T1000 (cell line): ENCODE measurements at places on chromosomes 12 and 14.

- DNase-seq = no peak
Observed at GRCh38 chr14:104389326-104390220, 190.0 kb upstream of the C14orf180 start.

DNA sequence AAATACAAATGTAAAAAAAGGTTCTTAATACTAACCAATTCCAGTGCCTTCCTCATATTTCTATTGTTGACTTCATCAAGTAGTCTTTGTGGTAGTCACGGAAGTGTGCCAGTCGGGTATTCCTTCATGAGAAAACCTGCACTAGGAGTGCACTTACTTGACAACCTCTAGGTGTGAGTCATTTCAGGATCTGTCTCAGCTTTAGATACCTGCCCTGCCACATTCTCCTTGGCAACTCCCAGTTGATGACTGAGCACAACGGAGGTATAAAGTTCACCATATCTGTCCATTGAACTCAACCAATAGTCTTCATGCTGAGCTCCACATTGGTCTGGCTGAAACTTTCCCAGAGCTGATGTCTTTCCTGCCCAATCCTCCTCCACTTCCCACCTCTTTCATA, 215.7 kb downstream of the SYT10 start:
- DNase-seq = no peak

GRCh38 chr12:113251404-113252070, 30.3 kb downstream of the TPCN1 start:
- no peak for DNase-seq

DNA sequence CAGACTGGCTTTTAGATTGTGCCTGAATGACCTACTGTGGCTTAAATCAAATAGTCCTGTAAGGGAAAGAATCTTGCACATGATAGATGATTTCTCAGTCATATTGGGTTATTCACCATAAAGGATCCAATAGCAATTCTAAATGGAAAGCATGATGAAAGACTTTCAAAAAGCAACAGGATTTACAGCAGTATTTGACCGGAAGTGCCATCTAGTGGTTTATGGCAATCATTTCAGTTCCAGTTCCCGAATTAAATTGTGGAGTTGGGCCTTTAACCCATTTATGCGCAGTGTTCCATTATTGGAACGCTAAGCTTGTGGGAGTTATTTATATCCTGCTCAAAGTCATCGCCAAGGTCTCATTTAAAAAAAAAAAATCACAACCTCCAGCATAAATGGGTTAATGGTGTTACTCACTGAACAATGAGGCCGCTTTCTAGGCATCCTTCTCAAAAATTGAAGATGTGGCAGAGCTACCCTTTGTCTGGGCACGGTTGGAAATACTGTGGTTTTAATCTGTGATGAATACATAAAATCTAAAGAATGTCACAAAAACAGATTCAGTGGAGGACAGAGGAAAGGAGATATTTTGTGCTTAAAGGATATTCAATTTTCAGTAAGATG, 60.8 kb upstream of the REP15 start:
- no peak for DNase-seq

- DNase-seq = no peak
Observed at GRCh38 chr12:102356690-102357089, 123.7 kb downstream of the IGF1 start.

- DNase-seq = peak; percentile 90
Observed at GRCh38 chr12:76763746-76764675, at the start of gene ZDHHC17. TSS of gene ZDHHC17 (plus strand) at chr12:76764115. CDS start at chr12:76764237, 122 bp downstream.

GRCh38 chr12:114136631-114137030, 170.5 kb upstream of the RBM19 start:
- DNase-seq = no peak

- no peak for DNase-seq
Observed at GRCh38 chr12:101671833-101672232, 25.6 kb upstream of the CHPT1 start.

DNA sequence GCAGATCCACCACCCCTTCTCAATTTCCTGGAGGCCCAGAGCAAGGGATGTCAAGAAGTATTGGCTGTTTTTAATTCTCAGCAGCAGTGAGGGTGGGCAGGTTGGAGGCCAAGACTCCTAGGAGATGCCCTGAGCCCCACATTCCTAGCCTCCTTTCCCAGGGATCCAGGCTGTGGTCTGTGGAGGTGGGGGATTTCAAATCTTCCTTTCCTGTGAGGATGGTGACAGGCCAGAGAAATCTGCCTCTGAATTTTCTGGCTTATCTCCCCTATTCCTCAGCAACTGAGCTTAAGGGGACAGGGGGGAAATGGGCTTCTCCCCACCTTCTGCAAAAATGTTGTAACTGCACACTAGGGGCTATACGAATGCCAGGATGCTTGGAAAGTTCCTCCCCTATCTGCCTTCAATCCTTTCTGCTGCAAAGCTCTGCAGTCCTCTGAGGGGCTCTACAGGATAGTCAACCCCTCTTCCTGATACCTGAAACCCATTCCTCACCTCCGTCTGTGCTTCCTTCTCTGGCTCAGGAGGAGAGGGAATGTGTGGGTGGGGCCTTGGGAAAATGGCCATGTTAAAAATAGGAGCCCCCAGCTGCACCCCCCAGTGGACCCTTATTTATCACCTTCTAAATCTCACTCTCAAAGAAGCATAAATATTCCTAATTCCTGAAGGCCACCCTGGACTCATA, 6.6 kb downstream of the GPR84 start:
- DNase-seq = no peak

DNA sequence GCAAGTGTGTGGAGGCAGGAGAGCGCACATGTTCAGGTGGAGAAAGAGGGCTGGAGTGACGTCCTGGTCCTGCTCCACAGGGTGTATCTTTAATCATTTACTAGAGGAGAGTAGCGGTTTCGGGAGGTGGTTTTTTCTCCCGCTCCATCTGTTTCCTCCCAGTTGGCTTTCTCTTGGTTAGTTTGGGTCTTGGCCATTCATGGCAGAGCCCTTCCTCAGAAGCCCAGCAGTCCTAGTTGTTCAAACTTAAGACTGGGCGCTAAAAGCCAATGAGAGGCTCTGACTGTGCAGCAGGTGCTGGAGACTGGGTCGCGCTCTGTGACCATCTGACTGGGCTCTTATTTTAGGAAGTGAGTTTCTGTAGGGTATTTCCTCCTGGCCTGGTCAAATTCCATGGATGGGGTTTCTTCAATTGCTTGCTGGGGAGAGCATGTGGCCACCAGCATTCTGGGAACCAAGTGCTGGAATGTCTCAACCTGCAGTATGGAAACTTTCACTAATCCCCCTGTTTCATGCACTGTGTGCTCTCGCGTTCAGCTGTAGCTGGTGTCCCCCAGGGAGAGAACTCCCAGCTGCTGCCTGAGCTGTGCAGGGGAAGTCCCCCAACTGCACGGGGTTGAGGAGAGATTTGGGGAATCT, 27.4 kb upstream of the TSPAN9 start:
- no peak for DNase-seq

DNA sequence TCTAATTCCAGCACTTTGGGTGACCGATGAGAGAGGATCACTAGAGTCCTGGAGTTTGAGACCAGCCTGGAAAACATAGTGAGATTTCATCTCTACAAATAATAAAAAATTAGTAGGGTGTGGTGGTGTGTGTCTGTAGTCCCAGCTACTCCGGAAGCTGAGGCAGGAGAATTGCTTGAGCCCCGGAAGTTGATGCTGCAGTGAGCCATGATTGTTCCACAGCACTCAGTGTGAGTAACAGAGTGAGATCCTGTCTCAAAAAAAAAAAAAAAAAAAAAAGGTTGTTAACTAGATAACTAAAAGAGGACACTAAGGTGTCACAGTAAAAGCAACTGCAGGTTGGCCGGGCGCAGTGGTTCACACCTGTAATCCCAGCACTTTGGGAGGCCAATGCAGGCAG, 121.3 kb upstream of the MAX start:
- no peak for DNase-seq

DNA sequence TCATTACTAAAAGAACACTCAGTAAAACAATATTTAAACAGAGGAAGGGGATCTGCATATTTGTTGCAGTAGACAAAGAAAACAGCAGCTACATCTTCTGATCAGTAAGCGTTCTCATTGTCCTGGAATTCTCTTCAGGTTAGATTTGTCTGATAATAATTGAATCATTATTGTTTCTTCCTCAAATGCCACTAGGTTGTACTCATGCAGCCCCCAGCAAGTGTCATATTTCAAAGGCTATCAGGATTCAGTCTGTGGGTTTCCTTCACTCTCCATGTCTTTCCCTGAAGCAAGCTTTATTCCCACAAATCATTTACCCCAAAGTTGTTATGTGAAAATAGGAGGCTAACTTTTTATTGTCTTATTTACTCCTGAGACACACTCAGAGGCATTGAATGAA, 14.7 kb downstream of the PIK3C2G start:
- peak; percentile 11 for DNase-seq

DNA sequence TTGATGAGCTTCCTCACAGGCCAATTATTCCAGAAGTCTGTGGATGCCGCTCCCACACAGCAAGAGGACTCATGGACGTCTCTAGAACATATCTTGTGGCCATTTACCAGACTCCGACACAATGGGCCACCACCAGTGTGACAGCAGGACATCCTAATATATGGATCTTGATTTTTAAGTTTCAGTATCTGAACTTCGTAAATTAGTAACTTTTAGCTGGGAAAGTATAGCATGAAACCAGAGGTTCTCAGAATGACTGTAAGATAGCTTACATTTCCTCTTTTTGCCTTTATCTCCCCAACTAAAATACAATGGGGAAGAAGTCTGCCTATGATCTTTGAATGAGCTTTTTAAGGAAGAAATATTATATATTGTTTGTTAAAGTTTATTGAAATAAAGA, 87.0 kb downstream of the DNAI7 start:
- no peak for DNase-seq

GRCh38 chr14:22122227-22122818, 448.7 kb upstream of the OR4E1 start:
- DNase-seq = no peak

DNA sequence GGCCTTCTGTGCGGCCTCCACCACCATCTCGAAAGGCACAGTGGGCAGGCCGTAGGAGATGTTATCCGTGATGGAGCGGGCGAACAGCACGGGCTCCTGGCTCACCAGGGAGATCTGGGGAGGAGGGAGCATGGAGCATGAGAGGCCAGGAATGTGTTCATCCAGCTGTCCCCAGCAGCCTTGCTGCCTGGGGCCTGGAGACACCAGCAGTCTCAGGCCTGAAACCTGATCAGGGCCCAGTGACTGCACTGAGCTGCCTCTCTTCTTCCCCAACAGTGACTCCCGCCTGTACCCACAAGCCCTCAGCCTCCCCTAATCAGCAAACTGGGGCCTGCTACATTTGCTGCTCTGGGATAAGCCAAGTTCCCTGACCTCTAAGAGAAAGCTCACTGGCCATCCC, 30.9 kb downstream of the ABCB9 start:
- DNase-seq = no peak

DNA sequence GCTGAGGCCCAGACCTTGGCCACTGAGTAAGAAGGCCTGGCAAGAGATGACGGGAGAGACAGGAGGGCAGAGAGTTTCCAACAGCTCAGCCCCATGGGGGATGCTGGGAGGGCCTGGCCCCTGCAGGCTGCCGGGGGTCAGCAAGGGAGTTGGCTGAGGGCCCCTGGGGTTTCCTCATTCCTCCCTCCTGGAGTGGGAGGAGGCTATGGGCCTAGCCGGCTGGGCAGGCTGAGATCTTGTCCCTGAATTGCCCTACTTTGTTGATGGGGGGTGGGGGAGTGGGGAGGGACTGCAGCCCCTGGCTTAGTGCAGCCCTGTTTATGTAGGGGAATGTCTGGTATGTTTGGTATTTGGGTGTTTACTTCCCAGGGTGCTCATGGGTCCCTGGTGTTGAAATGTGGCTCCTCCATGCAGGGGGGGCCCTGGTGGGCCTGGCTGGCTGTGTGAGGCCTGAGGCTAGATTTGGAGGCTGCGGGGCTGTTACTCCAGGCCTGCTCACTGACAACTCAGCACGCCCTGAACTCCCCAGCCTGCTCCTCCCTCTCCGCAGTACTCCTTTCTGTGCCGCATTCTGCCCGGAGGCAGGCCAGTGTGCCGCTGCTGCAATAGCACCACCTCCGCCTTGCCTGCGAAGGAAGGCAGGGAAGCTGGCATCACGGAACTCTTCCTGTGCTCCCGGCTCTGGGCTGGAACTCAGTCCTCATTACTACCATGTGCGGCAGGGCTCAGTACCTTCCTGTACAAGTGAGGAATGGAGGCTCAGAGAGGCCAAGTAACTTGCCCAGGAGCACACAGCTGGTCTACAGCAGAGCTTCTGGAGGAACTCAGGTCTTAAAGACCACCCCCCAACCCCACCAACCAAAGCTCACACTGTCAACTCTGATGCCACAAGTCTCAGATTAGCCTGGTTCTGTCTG, 25.3 kb downstream of the JDP2 start:
- peak; percentile 96 for DNase-seq

DNA sequence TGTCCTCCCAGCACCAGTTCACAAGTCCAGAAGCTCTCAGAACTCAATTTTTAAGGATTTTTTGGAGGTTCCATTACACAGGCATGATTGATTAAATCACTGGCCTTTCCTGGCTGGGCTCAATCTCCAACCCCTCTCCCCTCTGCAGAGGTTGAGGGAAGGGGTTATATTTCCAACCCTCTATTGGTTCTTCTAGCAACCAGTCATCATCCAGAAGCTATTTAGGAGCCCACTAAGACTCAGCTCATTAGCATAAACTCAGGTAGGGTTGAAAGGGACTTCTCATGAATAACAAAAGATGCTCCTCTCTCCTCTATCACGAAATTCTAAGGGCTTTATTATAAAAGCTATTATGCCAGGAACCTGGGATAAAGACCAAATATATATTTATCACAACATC, 41.5 kb downstream of the SPPL3 start:
- no peak for DNase-seq

DNA sequence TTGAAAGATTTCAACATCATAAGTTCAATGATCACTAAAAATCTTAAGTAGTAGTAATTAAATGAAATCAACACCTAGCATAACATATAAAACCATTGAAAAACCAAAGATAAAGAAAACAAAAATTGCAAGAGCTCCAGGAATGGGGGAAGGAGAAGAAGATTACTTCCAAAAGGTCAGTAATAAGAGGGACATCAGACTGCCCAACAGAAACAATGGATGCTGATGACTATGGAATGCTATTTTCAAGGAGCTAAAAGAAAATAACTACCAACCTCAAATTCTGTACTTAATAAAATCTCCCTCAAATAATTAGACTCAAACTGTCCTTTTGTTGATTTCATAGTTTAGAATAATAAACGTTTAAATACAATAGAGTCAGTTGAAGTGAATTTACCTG, 314.5 kb upstream of the LMO3 start:
- no peak for DNase-seq

GRCh38 chr12:122282061-122282460, 15.8 kb upstream of the VPS33A start:
- DNase-seq = peak; percentile 72

DNA sequence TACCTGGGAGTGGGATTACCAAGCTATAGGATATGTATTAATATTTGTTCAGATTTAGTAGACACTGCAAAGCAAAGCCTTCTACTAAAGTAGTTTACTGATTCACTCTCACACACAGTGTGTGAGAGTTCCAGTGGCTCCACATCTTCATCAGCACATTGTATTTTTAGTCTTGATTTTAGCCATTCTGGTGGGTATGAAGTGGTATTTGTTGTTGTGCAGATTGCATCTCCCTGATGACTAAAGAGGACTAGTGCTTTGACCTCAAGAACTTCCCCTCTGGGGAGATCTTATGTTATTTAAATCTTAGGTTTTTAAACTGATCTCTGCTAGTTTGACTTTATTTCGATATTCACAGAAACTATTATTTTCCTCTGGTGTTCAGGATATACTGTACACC, 479.7 kb upstream of the RGS6 start:
- no peak for DNase-seq

GRCh38 chr12:78316631-78317468, 486.2 kb downstream of the NAV3 start:
- DNase-seq = no peak
